ENCODE measurements at places on chromosomes 6 and 20. TPM values are rescaled to one million over a fixed set of nuclear protein-coding genes. Genes with fewer than 3 reads are reported as not detected.

The OPRL1 gene
- 3.4 TPM for total RNA-seq

The FLRT3 gene
- 6.2 TPM for total RNA-seq

The FRMD1 gene
- total RNA-seq = 0.66 TPM

GRCh38 chr20:62320581-62321354 lies 18.0 kb downstream of the ADRM1 start:
- no peak for DNase-seq

DNA sequence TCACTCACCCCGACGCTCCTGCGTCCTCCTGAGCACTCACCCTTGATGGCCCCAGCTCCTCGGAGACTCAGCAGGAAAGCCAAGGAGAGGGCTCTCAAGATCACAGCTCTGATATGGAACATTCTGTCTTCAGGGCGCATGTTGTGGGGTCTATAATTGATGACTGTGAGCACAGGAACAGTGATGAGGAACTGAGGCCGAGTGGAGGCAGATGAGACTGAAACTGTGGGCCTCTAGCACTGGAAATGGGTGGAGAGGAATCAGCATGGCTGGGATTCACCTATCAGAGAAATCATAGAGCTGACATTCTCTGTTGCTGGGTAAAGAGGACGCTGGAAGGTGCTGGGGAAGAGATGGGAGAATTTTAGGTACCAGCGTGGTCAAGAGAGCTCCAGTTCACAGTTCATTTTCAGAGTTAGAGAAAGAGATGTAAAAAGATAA lies at the start of gene HLA-DPA1:
Gene HLA-DPA1 (minus strand): TSS at position 219 of the 441 bp plus-strand sequence.
- no peak for DNase-seq

GRCh38 chr6:4942673-4943009 lies 61.2 kb downstream of the RPP40 start:
- DNase-seq = no peak

GRCh38 chr6:138517635-138518034 lies 18.3 kb upstream of the NHSL1 start:
- peak; percentile 53 for DNase-seq
